IMR-90 (cell line): ENCODE measurements at places on chromosomes 7 and 10.

DNA sequence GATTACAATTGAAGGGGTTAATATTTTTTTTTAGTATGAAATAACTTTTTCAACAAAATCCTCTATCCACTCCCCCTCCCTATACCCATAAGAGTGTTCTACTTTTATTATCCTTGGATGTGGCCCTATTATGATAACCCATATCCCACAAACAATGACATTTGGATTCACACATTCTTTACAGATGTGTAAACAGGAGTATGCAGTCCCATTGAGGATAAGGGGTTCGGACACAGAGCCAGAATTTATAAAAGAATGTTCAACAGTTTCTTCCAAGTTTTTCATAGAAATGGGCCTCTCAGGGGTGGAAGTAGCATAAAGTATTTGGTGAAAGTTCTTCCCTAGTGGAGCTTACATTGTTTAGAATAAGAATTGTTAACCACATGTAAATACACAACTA lies 16.1 kb upstream of the PCLO start:
- DNase-seq: no peak

- DNase-seq: no peak
These were observed 61.2 kb downstream of the CDCA7L start for GRCh38 chr7:21884496-21884895.

DNA sequence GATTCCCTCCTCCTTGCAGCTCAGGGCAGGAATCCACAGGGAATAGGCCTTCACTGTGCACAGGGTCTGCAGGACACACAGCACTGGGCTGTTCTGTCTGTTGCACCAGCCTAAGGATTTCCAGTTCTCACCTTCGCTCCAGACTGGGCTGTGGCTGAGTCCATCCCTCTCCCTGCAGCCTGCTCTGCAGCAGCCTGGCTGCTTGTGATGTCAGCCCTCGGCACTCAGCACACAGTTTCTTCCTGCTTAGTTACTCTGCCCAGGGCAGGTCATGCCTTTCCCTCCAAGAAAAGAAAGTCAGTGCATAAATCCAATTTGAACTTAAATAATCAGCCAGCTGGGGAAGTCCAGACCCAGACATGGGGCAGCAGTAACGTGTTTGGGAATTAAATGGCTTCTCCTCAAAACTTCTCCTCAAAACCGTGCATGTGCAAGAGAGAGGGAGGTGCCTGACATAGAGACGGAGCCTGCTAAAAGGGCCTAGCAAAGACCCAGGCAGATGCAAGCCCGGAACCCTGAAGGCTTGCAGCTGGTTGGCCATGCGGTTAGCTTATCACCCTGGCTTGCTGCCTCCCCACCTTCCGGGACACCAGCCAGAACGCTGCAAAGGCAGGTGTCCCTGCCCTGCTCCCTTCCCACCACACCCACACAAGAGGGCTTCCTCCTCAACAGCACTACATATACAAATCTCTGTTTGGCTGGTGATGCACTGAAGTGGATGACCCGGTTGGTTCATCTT lies 10.9 kb upstream of the GDF2 start:
- no peak for DNase-seq

GRCh38 chr7:50306494-50307367 lies 2.2 kb downstream of the IKZF1 start:
- no peak for DNase-seq

- no peak for DNase-seq
These were observed 48.9 kb downstream of the IRF5 start for GRCh38 chr7:128986609-128987008.

GRCh38 chr7:46810986-46811385 lies 770.9 kb downstream of the TNS3 start:
- DNase-seq: no peak

DNA sequence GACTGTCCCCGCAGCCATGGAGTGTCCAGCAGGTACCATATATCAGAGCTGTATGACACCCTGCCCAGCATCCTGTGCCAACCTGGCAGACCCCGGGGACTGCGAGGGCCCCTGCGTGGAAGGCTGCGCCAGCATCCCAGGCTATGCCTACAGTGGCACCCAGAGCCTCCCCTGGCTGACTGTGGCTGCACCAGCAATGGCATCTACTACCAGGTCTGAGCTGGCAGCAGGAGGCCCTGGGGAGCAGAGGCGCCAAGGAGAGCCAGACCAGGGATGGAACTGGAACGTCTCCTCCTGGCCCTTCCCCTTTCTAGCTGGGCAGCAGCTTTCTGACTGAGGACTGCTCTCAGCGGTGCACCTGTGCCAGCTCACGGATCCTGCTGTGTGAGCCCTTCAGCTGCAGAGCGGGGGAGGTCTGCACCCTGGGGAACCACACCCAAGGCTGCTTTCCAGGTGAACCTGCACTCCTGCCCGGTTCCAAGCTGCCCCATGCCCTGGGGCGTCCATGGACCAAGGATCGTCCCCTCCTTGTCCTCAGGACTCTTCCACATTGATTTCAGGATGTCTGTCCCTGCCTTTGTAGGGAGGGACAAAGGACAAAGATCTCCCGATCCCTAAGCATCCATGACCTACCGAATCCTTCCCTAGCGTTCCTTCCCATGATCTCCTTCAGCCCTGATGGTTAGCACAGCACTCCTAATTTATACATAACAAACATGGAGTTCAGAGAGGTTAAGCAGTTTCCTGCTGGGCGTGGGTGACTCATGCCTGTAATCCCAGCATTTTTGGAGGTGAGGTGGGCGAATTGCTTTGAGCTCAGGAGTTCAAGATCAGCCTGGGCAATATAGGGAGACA lies 33.3 kb downstream of the EPHB4 start:
- DNase-seq: peak; percentile 31

- no peak for DNase-seq
These were observed 80.4 kb upstream of the BMPER start for GRCh38 chr7:33824911-33825459.
